ENCODE measurements at places on chromosomes 2 and 18.

DNA sequence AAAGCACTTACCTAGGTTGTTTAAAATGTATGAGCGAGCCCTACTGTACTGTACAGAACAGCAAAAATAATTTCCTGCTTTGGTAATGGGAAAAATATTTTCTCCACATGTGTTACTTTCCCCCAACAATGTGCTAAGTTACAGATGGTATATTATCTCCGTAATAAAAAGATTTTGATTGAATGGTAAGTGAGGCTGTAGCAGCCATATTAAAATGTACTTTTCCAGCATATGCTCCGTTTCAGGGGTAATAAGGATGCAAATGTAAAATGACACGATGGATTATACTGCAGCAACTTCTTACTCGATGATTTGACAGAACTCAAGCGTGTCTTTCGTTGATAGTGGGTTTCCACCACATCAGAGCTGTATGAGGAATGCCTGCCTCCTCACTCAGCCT lies 50.5 kb downstream of the OSBPL6 start:
- DNase-seq = no peak

GRCh38 chr18:79597176-79597830 lies 82.3 kb upstream of the CTDP1 start:
- DNase-seq = no peak

DNA sequence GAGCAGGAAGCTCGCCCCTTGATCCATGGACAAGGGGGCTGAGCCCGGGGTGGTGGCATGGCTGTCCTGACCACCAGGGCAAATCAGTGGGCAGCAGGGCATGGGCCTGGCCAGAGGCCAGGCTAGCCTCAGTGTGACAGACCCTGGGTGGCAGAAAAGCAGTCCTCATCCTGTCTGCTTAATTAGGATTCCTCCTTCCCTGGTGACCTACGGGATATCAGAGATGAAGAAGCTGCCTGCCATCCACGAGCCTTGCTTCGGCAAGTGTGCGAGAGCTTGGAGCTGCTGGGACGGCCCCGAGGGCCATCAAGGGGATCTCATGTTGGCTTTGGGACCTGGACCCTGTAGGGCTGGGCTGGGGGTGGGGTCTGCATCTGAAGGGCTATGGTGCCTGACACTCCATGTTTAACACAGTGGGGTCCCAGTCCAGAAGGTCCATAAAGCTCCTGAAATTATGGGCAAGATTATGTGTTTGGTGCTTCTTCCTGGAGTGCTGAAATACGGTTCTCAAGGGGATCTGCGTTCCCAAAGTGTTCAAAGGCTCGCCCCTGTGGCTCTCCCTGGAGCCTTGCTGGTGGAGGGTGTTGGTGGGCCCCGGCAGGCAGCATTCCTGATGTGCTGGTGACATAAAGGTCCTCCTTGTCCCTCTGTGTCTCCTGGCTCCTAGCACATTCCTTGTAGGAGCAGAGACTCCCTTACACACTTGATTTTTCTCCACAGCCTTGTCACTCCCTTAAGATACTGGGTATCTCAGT lies 52.6 kb downstream of the KCNIP3 start:
- DNase-seq = no peak

DNA sequence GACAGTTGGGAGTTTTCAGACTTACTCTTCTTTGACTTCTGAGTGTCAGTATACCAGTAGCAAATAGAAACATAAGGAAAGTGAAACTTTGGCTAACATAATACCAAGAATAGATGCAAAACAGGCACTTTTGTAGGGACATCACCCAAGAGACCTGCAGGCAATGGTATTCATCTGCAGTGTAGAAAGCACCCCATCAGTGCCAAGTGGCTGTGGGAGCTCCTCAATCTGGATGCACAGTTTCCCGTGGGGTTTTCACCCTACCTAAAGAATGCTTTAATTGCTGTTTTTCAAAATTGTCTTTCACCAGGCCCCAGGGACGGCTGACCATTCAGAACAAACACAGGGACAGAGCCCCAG lies 96.6 kb upstream of the GPR45 start:
- DNase-seq = no peak

GRCh38 chr2:42328923-42329322 lies 32.1 kb downstream of the COX7A2L start:
- DNase-seq = no peak

DNA sequence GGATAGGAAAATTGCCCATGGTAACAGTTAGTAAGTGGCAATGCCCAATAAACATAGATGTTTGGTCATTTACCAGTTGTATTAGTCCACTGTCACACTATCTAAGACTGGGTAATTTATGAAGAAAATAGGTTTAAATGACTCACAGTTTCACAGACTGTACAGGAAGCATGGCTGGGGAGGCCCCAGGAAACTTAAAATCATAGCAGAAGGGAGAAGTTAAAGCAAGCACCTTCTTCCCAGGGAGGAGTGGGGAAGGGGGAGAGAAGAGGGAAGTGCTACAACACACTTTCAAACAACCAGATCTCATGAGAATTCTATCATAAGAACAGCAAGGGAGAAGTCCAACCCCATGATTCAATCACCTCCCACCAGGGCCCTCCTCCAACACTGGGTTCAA lies 23.4 kb downstream of the NR4A2 start:
- no peak for DNase-seq

DNA sequence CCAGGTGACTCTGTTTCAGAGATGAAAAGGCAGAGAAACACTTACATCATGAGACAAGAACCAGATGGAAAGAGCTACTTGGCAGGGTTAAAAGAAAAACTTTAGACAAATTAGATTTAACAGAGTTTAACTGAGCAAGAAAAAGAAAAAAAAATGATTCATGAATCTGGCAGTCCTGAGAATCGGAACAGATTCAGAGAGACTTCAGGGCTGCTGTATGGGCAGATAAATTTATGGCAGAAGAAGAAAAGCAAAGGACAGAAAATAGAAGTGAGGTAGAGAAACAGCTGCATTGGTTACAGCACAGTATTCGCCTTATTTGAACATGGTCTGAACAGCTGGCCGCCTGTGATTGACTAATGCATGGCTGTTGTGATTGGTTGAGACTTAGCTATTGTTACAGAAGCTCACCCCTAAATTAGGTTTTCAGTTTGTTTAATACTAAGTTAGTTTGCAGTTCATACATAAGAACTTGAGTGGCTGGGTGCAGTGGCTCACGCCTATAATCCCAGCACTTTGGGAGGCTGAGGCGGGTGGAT lies 43.0 kb upstream of the RHOB start:
- no peak for DNase-seq

DNA sequence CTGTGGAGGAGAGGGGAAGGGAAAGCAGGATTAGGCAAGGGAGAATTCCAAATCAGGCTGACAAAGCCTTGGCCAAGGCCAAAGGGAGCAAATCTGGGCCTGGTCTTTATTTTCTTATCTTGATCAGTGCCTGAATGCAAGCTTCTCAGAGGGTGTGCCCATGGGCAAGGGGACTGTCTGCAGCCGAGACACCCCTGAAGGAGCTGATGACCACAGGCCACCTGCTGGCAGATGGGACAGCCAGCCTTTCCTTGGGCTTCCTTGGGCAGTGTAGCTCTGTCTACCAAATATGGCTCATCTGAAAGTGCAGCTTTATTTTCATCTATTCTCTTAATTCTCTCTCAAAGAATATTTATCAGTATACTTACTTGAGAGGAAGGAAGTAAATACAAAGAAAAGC lies 117.0 kb downstream of the PKP4 start:
- DNase-seq = no peak

DNA sequence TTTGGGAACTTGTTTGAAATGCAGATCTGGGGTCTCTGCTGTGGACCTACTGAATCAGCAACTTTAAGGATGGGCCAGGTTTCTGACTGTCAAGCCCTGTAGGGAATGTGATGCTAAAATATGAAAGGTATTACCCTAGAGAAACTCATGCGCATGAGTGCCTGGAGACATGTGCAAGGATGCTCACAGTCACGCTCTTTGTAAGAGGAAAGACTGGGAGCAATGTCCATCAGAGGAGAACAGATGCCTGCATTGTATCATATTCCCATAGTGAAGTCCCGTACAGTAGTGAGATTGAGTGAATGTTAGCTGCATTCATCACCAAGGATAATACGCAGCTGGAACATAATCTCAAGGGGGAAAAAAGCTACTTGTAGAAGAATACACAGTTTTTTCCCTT lies 14.1 kb downstream of the ZNF407 start:
- DNase-seq = no peak

DNA sequence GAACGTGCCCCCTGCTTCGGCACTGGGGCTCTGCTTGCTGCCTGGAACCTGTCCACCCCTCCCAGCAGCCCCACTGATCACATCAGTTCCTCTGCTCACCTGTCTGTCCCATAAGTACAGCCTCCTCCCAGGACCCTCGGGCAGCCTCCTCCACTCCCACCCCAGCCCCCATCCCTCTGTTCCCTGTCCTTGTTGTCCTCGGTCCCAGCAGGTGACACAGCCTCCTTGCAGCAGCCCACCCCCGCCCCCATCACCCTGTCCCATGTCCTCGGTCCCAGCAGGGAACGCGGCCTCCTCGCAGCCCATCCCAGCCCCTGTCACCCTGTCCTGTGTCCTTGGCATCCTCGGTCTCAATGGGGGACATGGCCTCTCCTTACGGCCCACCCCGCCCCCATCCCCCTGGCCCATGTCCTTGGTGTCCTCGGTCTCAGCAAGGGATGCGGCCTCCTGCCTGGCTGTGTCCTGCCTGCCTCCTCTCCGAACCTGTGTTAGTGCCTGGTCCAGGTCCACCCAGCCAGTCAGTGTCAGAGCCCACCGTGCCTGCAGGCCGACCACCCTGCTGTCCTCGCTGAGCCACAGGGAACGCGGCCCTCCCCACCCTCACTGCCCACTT lies 4.3 kb upstream of the OTOS start:
- DNase-seq = no peak

GRCh38 chr18:23146861-23147469 lies 11.7 kb downstream of the CABLES1 start:
- no peak for DNase-seq
